ENCODE measurements at places on chromosomes 3 and 15.

GRCh38 chr3:193742628-193743027 lies 149.6 kb downstream of the OPA1 start:
- H3K27ac ChIP-seq, result no peak overlapping the region
- H3K27me3 ChIP-seq, result no peaks in the 10 kb centered on the region
- H3K36me3 ChIP-seq, result no peaks in the 10 kb centered on the region
- peaks cover 7% of the 10 kb centered on the region for H3K4me1 ChIP-seq
- DNase-seq, result no peak
- H3K4me3 ChIP-seq, result no peak overlapping the region

DNA sequence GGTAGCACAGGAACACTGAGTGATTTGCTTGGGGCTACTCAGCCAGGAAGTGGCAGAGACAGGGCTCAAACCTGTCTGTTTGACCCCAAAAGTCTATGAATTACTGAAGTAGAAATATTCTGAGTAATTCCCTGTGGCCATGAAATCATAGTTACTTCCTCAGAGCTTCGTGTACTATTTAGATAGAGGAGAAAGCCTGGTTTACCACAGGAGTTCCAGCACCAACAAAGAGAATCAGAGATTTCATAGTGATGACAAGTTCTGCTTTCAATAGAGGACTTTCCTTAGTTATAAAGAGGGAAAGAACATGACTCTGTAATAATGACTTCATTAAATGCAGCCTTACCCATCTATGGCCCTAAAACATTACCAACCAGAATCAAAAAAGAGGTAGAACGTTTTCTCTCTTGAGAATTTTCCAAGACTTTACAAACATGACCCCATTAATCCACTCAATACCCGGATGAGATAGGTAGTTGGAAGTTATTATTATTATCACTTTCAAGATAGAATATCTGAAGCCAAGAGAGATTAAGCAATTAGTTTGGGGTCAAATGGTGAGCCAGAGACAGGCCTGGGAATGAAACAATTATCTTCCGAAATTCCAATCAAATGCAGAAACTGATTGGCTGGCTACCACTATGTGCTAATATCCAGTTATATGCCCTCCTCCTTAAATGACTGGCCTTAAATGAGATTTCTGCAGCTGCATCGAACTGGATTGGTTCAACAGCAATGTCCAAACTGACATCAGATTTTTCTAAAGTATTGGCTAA lies 13.6 kb upstream of the WNT5A start:
- no peak for DNase-seq
- no peaks in the 10 kb centered on the region for H3K4me1 ChIP-seq
- H3K36me3 ChIP-seq, result no peaks in the 10 kb centered on the region
- H3K27ac ChIP-seq, result no peak overlapping the region
- H3K4me3 ChIP-seq, result no peak overlapping the region

- peaks cover 8% of the 10 kb centered on the region for H3K4me1 ChIP-seq
- no peaks in the 10 kb centered on the region for H3K36me3 ChIP-seq
- no peaks in the 10 kb centered on the region for H3K27me3 ChIP-seq
- no peak overlapping the region for H3K4me3 ChIP-seq
- no peak overlapping the region for H3K27ac ChIP-seq
- DNase-seq, result no peak
Observed at GRCh38 chr3:13150624-13151023, 77.4 kb upstream of the IQSEC1 start.

GRCh38 chr3:1082108-1082507 lies 10.7 kb upstream of the CNTN6 start:
- no peak for DNase-seq
- H3K27ac ChIP-seq, result no peak overlapping the region
- H3K36me3 ChIP-seq, result no peaks in the 10 kb centered on the region
- H3K4me3 ChIP-seq, result no peak overlapping the region
- no peaks in the 10 kb centered on the region for H3K4me1 ChIP-seq
- H3K27me3 ChIP-seq, result no peaks in the 10 kb centered on the region

DNA sequence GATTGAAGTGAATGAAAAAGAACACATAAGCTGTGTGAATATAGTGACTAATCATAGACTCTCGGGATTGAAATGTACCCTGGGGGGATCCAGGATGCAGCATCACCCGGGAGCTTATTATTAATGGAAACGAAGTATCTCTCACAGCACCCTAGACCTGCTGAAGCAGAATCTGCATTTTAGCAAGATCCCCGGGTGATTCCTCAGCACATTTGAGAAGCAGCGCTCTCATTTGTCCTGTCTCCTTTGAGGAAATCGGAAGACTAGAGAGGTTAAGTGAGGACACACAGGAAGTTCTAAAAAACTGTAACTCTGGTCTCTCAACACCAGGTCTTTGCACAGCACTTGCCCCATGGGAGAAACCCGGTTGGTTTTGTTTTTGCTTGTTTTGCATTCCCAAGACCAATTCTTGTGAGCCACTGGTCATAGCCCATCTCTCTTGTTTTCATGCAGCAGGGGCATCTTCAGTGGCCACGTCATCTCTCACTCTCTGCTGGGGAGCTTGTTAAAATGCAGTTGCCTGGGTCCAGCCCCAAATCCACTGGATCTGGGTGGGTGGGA lies 30.2 kb downstream of the ZNF710 start:
- peak overlapping the region; percentile 74 for H3K4me3 ChIP-seq
- peak; percentile 71 for DNase-seq
- H3K27me3 ChIP-seq, result no peaks in the 10 kb centered on the region
- H3K36me3 ChIP-seq, result peaks cover 8% of the 10 kb centered on the region
- peak overlapping the region; percentile 92 for H3K27ac ChIP-seq

- H3K27me3 ChIP-seq, result no peaks in the 10 kb centered on the region
- no peak for DNase-seq
- H3K36me3 ChIP-seq, result no peaks in the 10 kb centered on the region
- H3K4me1 ChIP-seq, result no peaks in the 10 kb centered on the region
Observed at GRCh38 chr3:64668582-64669510, 19.0 kb downstream of the ADAMTS9 start.

- H3K4me3 ChIP-seq, result no peak overlapping the region
- H3K4me1 ChIP-seq, result peaks cover 21% of the 10 kb centered on the region
- peaks cover 48% of the 10 kb centered on the region for H3K36me3 ChIP-seq
- DNase-seq, result no peak
Observed at GRCh38 chr3:149152420-149152819, 23.0 kb downstream of the HPS3 start.

- peak overlapping the region; percentile 79 for H3K27ac ChIP-seq
- peak overlapping the region; percentile 32 for H3K4me3 ChIP-seq
- DNase-seq, result no peak
- H3K4me1 ChIP-seq, result peaks cover 25% of the 10 kb centered on the region
- H3K36me3 ChIP-seq, result no peaks in the 10 kb centered on the region
- no peaks in the 10 kb centered on the region for H3K27me3 ChIP-seq
Observed at GRCh38 chr3:16589867-16590624, 15.2 kb downstream of the DAZL start.

DNA sequence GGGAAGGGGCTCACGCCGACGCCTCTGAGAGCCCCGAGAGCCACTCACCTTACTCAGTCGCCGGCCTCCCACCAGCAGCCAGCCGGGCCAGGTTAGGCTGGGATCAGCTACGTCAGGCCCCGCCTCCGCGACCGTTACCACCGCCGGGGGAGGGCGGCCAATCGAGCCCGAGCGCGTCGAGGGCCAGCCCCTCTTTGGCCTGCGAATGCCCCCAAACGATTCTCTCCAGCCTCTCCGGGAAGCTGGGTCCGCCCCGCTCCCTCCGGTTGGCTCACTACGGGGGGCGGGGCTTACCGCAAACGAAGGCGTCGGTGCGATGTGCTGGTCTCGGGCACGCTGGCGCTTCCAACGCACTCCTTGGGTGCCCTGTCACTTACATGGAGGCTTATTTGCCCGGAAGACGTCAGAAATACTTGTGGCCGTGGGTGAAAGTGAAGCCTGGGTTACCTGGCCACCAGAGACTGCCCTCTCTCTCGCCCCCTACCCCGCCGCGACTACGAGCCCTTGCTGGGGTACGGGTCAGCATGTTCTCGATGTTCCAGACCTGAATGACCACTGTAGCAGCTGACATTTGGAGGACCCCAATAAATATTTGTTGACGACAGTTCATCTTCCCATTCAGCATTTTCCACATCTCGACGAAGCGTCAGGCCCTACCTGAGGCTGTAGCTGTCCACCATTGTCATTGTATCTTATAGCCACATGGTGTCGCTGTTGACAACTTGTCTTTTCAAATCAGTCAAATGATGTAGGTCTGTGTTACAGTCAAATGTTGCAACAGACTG lies at the start of gene CEP70:
Gene CEP70 (minus strand): TSS at position 111 of the 785 bp plus-strand sequence. CDS start 21,333 bp downstream, outside the sequence.
- no peaks in the 10 kb centered on the region for H3K36me3 ChIP-seq
- peak within 1 kb of the TSS; percentile 92 for H3K27ac ChIP-seq
- peak within 1 kb of the TSS; percentile 95 for H3K4me3 ChIP-seq
- H3K4me1 ChIP-seq, result peaks cover 6% of the 10 kb centered on the region

GRCh38 chr3:82030916-82031315 lies 269.5 kb upstream of the GBE1 start:
- H3K4me3 ChIP-seq, result no peak overlapping the region
- H3K27ac ChIP-seq, result no peak overlapping the region
- DNase-seq, result no peak
- no peaks in the 10 kb centered on the region for H3K4me1 ChIP-seq

DNA sequence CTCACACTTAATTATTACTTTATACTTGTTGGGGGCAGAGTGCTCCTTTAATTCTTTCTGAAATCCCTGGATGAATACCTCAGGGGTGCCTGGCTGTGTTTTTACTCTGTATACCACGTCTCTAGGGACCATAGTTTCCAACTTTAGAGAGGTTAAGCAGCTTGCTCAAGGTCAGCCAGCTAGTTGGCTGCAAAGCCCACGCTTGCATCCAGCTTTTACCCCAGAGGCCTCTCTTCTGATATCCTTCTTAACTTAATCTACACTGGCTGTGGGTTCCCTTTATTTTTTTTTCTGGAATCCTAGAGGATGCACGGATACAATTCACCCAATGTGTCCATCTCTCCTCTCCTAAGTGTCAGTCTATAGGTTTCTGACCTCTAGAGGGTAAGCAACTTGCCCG lies 1.4 kb downstream of the PDZRN3 start:
- H3K36me3 ChIP-seq, result no peaks in the 10 kb centered on the region
- no peaks in the 10 kb centered on the region for H3K4me1 ChIP-seq
- H3K27me3 ChIP-seq, result peaks cover 22% of the 10 kb centered on the region
- H3K4me3 ChIP-seq, result no peak overlapping the region
- no peak for DNase-seq
- H3K27ac ChIP-seq, result no peak overlapping the region

GRCh38 chr15:33449810-33450209 lies 139.0 kb downstream of the RYR3 start:
- DNase-seq, result no peak
- H3K4me3 ChIP-seq, result no peak overlapping the region
- no peaks in the 10 kb centered on the region for H3K36me3 ChIP-seq
- no peak overlapping the region for H3K27ac ChIP-seq

GRCh38 chr3:56700151-56700550 lies 17.1 kb upstream of the TASOR start:
- H3K4me3 ChIP-seq, result no peak overlapping the region
- no peak for DNase-seq
- H3K27me3 ChIP-seq, result no peaks in the 10 kb centered on the region
- no peak overlapping the region for H3K27ac ChIP-seq

DNA sequence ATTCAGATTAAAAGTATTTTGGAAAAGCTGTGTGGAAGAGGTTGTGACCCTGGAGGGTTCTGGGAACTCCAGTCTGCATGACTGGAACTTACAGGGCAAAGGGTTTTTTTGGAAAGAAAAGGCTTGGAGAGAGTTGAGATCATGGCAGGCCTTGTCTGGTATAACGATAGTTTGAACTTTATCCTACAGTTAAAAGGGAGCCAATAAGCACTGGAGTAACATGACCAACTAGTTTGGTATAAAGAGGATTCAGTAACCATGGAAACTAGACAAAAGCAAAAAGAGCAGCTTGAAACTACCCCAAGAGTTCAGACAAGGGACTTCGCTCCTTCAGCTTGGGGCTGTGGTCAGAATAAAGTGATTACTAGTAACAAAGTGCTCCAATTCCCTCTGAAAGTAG lies 151.2 kb upstream of the TMCO5A start:
- no peak overlapping the region for H3K4me3 ChIP-seq
- no peak overlapping the region for H3K27ac ChIP-seq
- H3K27me3 ChIP-seq, result no peaks in the 10 kb centered on the region
- no peaks in the 10 kb centered on the region for H3K4me1 ChIP-seq
- H3K36me3 ChIP-seq, result no peaks in the 10 kb centered on the region
- no peak for DNase-seq

DNA sequence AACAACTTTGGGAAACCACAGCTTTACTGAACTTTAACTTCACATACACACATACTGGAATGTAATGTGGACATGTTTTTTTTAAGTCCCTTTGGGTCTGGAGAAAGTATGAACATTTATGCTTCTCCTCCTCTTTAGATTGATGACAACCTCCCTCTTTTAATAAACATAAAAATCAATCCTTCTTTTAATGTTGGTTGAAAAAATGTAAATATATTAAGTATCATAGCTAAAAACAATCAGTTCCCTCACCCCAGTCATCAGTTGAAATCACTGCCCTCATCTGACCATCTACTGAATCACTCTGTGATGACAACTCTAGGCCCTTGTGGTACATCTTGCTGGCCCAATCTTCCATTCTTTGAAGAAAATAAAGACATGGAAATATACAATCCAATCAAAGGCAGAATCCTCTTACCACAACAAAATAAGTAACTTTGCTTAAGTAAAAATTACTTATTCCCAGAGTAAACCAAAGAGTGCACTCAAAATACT lies 6.4 kb downstream of the AAGAB start:
- no peak overlapping the region for H3K4me3 ChIP-seq
- H3K27ac ChIP-seq, result no peak overlapping the region
- no peak for DNase-seq
- peaks cover 46% of the 10 kb centered on the region for H3K4me1 ChIP-seq
- H3K36me3 ChIP-seq, result peaks cover 25% of the 10 kb centered on the region

- no peak for DNase-seq
- H3K27me3 ChIP-seq, result peaks cover 28% of the 10 kb centered on the region
- H3K36me3 ChIP-seq, result no peaks in the 10 kb centered on the region
- H3K4me3 ChIP-seq, result no peak overlapping the region
- no peak overlapping the region for H3K27ac ChIP-seq
Observed at GRCh38 chr15:101314336-101315125, 19.5 kb upstream of the SNRPA1 start.

GRCh38 chr3:171967137-171967783 lies 72.1 kb upstream of the FNDC3B start:
- H3K4me3 ChIP-seq, result no peak overlapping the region
- no peak for DNase-seq
- H3K4me1 ChIP-seq, result no peaks in the 10 kb centered on the region
- H3K27ac ChIP-seq, result no peak overlapping the region
- H3K36me3 ChIP-seq, result no peaks in the 10 kb centered on the region

GRCh38 chr3:134685929-134686802 lies 35.3 kb upstream of the KY start:
- H3K4me1 ChIP-seq, result no peaks in the 10 kb centered on the region
- H3K36me3 ChIP-seq, result no peaks in the 10 kb centered on the region
- H3K27ac ChIP-seq, result no peak overlapping the region
- H3K4me3 ChIP-seq, result no peak overlapping the region
- peaks cover 6% of the 10 kb centered on the region for H3K27me3 ChIP-seq
- DNase-seq, result no peak
